Stimulated activated CD4-positive, alpha-beta T cell treated with anti-CD3 and anti-CD28 coated beads, Interleukin-1b, Interleukin-23, amount 100 ng/mL, for 1 hour (primary cell): ENCODE measurements at places on chromosomes 7 and 10.

DNA sequence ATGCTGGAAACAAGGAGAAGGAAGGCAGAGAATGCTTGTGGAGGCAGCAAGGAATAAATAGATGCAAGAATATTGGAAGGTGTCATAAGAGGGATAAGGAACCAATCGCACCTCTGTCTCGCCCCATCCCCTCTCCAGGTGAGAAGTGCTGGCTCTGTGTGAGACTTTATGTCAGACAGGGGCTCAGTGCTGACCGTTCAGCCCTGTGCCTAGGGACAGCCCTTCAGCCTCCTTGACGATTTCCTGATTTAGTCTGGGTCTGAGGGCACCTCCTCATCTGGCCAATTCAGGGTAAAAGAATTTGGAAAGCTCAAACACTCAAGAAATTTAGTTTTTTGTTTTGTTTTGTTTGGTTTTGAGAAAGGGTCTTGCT lies 54.9 kb downstream of the FAM241B start:
- DNase-seq: no peak

- no peak for DNase-seq
Measured at GRCh38 chr10:117165538-117166417, 27.7 kb upstream of the VAX1 start.

GRCh38 chr7:90625562-90625961 lies 29.4 kb downstream of the CDK14 start:
- DNase-seq: no peak

DNA sequence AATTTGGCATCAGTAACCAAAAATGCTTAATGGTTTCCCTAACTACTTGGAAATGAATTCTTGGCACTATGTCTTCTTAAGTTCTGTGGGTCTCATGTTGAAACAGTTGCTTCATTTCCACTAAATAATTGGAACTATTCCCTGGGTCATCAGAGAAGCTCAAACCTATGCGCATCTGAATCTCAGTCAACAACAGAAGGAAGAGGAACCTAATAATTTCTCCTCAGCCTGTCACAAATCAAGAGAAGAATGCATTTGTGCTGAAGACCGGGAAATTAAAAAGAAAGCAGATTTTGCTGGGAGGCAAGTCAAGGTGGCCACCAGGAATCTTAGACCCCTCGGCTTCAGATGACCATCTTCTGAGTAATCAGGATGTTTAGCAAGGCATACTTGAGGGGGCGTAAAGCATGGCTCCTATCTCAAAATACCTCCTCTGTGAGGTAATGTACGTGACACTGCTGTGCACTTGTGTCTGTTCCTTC lies 41.4 kb downstream of the TOMM7 start:
- DNase-seq: no peak

GRCh38 chr7:148941598-148942275 lies 57.6 kb upstream of the EZH2 start:
- DNase-seq: peak; percentile 30
